Midbrain (tissue), 1 donor: ENCODE measurements at places on chromosomes 6 and 20.

GRCh38 chr20:51906049-51906448 is 103.7 kb upstream of the SALL4 start:
- no peak for DNase-seq

GRCh38 chr6:1910621-1911407 is 301.1 kb downstream of the FOXC1 start:
- DNase-seq: no peak

DNA sequence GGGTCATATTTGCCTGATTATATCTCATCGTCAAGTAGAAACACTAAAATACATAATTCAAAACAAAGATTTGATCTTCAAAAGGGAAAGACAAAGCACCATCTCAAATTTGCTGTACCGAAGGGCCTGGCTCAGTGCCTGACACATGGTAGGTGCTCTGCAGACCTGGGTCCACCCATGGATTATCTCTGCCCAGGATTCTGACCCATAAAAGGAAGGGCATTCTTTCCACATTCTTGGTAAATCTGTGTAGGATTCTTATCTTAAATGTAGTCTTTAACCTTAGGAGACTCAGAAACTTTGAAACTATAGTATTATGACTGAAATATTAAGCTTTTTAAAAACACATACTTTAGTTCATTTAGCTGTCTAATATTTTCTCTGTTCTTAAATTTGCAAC is 274.1 kb upstream of the FLRT3 start:
- no peak for DNase-seq

DNA sequence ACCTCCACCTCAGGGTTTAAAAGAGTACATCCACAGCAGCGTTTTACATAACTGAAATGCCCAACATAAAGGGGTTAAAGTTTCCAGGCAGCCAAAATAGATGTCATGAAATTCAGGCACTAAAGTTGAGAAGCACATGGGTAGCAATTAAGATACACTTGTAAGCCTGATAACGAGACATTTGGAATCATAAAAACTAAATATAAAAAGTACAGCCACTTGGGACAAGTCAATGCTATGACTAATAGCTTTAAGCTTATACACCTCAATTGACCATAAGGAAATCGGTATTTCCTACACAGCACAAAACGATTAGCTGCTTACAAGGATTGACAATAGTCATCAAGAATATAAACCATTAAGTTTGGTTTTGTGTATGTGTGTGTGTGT is 11.8 kb downstream of the LOC128125822 start:
- DNase-seq: no peak

- no peak for DNase-seq
Observed at GRCh38 chr6:100472674-100473073, 8.0 kb upstream of the SIM1 start.

- no peak for DNase-seq
Observed at GRCh38 chr6:31779908-31780307, 2.8 kb upstream of the VWA7 start.

GRCh38 chr6:168281826-168282225 is 37.8 kb downstream of the DACT2 start:
- no peak for DNase-seq

GRCh38 chr6:49527320-49527719 is 23.1 kb upstream of the C6orf141 start:
- no peak for DNase-seq

DNA sequence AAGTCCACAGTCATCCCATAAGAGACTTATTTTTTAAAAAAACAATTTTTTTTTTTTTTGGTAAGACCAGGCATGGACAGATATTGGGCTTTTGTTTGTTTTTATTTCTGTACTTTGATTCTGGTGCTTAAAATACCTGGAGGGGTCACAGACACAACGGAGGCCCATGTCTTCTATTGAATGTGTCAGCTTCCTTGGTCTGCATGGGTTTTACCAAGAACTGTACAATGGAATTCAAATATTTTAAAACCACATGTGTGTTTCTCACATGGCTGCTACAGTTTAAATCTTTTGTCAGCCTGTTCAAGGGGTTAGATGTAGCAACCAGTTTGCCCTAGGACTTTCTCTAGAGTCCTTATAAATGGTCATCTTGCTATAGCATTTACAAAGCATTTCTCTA is 139.8 kb downstream of the SOX4 start:
- no peak for DNase-seq

DNA sequence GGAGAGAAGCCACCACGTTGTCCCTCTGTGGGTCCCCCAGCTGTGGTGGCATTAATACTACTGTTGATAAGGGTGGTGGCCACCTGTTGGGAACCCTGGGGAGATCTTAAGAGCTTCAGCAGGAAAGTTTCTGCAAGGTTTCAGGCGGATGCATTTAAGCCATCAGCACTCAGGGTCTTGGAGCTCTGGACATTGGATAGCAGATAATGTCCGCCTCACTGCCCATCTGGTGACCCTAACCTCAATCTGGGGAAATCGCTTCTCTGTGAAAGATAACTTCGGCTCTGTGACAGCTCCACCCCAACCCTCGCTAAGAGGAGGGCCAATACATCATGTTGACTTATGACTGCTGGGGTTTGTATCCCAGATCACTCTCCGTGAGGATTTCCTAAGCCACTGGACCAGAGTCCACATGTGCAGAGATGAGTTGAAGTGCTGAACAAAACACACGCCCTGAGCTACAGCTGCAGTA is 92.9 kb downstream of the FOXC1 start:
- DNase-seq: no peak

DNA sequence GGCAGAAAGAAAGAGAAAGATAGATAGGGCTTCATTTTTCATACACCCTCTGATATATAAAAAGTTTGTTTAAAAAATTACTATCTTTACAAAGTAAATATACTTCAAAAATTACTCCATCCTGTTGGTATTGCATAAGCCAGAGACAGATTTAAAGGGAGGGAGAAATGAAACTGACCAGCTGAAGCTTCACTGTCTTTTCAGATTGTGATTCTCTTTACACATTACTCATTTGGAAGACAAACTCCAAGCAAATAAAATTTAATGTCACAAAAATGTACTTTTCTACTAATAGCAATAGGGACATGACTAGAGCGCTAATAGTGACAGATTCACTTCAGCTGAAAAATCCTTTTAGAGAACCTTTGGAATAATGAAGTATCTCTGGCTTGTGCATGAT is 38.6 kb upstream of the MARCKS start:
- no peak for DNase-seq

DNA sequence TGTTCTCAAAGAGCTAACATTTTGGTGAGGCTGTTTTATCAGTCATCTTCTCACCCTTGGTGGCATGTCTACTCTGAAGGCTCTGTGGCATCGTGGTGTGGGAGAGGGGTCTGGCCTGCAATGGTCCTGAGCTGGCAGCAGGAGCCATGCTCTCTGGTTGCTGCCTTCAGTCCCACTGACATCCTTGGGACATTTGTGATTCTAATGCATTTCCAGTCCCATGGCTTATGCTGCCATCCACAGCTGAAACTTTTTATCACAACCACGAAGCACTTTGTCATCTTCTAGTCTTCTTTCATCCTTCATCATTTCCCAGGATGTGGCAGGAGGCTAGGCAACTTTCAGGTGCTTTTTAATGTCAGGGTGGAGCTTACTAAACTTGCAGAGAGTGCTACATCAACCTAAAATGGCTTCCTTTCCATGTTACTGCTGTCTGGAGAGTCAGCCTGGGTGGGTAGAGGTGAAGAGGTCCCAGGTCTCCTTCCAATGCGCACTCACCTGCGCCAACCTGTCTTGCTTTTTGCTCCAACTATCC is 77.1 kb downstream of the GPR63 start:
- DNase-seq: peak; percentile 26

DNA sequence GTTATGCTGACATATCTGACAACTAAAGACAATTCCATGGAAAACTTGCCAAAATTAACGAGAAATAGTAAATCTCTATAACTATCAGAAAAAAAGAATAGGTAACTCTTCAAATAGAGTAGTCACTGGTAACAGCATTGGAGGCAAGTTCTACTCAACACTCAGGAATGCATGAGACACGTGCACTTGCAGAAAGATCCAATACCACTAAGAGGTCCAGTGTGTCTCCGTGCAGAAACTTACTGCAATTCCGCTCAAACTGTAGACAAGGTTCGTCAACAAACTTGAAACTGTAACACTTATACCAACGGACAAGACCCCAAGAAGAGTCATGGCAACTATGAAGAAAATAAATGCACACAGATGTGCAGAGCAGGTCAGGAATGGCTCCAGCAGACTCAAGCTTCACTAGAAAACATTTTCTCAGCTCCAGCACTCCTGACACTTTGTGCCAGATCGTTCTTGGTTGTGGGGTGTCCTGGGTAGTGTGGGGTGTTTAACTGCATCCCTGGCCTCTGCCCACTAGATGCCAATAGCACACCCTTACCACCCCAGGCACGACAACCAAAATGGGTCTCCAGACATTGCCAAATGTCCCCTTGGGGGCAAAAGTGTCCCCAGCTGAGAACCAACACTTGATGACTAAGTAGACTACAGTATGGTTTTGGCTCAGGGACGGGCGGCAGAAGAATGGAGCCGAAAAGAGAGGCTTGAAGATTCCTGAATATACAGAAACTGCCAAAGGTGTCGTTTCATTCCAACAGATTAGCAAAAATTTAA is 134.8 kb downstream of the DTNBP1 start:
- no peak for DNase-seq

- no peak for DNase-seq
Observed at GRCh38 chr6:123022975-123023374, 26.9 kb downstream of the CLVS2 start.

DNA sequence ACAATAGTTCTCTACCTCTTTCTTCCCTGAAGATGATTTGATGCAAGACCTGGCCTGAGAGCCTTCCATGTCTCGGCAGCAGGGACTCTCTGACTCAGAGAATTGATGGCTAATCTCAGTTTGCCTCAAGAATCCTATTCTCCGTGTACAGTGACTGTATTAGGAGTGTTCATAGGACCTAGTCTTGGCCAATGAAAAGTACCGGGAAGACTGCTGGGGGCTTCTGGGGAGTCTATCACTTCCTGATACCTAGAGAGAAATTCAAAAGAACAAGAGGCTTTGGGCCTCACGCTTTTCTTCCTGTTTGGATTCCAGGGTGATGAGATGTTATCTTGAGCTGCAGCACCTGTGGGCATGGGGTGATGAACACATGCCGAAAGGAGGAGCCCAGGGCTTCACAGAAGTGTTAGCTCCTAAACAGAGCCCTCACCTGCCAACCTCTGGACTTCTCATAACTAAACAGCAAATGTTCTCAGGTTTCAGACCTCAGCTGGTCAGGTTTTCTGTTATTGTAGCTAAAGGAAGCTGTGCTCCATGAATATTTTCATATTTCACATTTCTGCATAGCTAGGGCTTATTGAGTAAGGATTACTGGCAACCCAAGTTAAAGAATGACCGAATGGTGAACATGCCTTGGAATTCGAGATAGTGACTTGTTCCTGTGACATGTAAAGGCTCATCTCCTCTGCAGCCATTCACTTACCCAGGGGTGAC is 323.1 kb upstream of the AGPAT4 start:
- no peak for DNase-seq

DNA sequence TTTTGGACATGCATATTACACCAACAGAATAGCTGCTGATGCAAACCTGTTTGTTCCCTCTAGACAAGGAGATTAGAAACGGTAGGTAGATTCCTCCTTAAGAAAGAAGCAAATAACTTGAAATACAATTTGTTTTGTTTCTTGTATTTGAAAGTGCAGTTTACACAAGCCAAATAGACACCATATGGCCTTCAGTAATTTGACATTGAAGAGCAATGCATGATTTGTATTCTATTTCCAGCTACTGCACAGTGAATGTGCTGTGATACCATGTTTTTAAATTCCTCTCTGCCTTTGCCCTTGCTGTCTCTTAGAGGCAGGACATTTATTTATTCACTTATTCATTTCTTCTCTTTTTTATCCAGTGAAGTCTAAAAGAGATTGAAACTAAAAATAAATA is 31.9 kb upstream of the ANKEF1 start:
- DNase-seq: no peak

DNA sequence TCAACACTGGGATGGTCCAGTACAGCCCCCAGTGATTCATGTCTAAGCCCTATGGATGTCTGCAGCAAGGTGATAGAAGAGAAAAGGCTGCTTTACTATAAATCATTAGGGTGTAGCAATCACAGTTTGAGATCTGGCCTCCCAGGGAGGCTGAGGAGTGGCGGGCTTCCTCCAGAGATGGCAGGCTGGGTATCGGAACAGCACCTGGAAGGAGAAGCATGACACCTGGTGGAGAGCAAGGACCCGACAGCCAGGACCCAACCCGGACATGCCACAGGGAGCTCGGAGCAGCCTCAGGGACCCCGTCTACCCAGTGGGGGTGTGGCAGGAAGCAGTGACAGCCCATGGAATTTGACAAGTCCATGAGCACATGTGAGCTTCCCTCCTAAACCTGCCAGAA is 114.8 kb upstream of the CD93 start:
- DNase-seq: no peak

GRCh38 chr6:118504611-118505010 is 43.5 kb upstream of the PLN start:
- no peak for DNase-seq

- no peak for DNase-seq
Observed at GRCh38 chr6:147910281-147910680, 401.8 kb downstream of the SAMD5 start.

- DNase-seq: no peak
Observed at GRCh38 chr6:168035661-168036545, 38.4 kb downstream of the KIF25 start.

- DNase-seq: no peak
Observed at GRCh38 chr20:17698384-17698783, 1.4 kb upstream of the BANF2 start.

GRCh38 chr6:138844192-138844591 is 48.3 kb downstream of the ECT2L start:
- no peak for DNase-seq

GRCh38 chr20:50050214-50050613 is 62.7 kb downstream of the UBE2V1 start:
- DNase-seq: no peak

- DNase-seq: peak; percentile 52
Observed at GRCh38 chr20:50398821-50399554, 111.2 kb upstream of the PTPN1 start.

DNA sequence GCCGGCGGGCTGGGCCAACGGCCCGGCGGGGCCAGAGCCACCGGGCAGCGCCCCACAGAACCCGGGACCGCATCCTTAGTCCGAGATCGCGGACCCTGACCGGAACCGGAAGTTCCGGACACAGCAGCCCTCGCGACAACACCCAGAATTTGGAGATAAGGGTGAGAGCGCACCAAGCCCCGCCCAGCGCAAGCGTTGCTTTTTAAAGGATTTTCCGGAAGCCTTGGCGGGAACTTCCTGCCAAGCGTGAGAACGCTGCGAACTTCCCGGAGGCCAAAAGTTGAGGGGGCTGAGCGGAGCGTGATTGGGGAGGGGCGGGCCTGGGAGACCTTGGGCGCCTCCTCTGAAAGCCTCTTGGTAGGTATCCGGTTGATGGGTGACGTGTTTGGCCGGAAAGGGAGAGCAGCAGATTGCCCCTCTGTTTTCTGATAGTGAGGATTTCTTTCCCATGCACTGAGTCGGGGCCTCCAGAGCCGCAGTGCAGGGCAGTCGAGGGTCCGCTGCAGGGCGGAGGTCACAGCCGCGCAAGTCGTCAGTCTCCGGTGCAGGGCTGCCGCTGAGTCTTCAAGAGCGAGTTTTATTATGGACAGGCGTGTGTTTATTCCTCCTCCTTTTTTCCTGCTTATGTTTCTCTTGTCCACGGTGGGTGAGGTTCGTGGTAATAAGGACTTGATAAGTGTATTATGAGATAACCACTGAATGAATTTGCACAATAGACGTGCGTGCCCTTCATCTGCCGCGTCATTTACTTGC is at the start of gene MTRF1L:
TSS of gene MTRF1L (minus strand) at position 97 of the 753 bp plus-strand sequence. CDS start at position 73, 24 bp downstream.
- peak; percentile 93 for DNase-seq
